ENCODE measurements at places on chromosomes 12 and 14.

GRCh38 chr14:96261053-96261452 lies 5.0 kb downstream of the BDKRB1 start:
- DNase-seq: no peak

GRCh38 chr12:84813780-84814663 lies 98.6 kb downstream of the SLC6A15 start:
- no peak for DNase-seq

DNA sequence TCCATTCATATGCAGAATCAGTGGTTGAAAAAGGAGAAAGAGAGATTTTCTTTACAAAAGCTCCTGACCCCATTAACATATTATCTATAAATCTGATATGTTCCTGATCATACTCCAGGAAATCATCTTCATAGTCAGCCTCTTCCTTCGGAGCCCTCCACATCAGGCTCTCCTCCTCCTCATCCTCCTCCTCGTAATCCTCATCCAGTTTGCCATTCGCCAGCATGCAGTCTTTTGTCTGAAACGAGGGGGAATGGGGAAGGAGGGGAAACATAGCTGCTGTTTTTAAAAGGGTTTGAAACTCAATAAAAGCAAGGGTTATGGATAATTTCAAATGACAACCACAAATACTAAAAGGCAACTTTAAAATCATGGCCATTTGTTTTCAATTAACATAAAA lies 60.9 kb downstream of the DICER1 start:
- no peak for DNase-seq

DNA sequence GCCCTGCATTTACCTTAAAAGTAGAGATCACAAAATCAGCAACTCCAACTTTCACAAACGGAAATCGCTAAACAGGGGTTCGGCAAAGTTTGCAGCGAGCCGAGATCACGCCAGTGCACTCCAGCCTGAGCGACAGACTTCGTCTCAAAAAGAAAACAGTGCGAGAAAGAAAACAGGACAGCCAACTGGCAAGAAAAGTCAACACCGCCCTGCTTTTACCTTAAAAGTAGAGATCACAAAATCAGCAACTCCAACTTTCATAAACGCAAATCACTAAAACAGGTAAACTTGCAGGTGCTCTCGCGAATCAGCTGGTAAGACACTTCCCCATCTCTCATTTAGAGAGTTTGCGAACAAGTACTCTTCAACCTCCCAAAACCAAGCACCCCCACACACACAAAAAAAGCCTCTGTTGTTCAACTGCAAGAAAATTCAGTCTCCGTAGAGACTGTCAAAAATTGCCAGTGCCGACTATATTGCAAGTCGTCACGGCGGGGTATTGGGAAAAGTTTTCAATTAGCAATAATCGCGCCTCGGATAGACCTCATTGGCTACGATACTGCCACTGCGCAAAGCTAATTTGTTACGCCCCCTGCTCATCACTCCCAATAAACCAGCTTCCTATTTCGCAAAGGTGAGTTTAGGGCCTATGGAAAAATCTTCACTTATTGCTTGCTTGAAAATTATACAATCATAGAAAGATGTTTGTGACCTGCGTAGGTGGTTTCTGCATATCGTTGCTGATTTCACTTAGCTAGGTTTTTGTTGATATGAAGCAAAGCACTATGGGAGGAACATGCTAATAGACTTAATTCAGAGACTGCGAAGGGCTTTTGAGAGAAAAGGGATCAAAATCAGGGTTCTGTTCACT lies at the start of gene RNU4-1:
Gene RNU4-1, minus strand, starts transcription at position 577 of the 871 bp plus-strand sequence.
- peak; percentile 65 for DNase-seq

- DNase-seq: no peak
Measured at GRCh38 chr14:57811998-57812546, 53.8 kb downstream of the SLC35F4 start.

DNA sequence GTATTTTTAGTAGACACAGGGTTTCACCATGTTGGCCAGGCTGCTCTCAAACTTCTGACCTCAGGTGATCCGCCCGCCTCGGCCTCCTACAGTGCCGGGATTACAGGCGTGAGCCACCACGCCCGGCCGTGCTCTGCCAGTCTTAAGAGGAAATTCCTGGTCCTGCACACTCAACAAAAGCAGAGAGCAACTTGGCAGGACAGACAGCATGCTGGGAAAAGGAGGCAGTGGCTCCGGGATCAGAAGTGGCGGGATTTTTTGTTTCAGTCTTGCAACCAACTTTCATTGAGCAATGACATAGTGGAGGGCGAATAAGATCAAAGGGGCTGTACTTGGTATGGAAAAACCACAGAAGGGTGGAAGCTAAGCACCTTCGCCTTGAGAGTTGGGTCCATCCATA lies 2.1 kb downstream of the CKAP4 start:
- DNase-seq: no peak

DNA sequence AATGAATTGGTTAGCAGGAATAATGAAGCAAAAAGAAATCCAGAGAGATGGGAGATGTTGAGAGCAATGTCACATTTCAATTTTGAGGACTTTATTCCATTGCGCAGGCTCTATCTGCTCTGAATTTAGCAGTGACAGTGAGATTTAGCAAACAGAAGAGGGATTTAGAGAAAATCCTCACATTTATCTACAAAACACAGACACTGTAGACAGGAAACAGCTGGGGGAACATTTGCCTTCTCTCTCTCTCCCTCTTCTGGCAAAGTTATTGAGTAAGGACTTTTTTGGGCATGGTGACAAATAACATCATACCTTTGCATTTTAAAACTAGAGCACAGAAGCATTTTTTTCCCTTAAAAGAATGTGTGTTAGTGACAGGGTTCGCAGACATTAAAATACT lies at the start of gene IGF1:
Gene IGF1, minus strand, starts transcription at position 158 of the 400 bp plus-strand sequence. CDS start 182 bp downstream, outside the sequence.
- DNase-seq: no peak

DNA sequence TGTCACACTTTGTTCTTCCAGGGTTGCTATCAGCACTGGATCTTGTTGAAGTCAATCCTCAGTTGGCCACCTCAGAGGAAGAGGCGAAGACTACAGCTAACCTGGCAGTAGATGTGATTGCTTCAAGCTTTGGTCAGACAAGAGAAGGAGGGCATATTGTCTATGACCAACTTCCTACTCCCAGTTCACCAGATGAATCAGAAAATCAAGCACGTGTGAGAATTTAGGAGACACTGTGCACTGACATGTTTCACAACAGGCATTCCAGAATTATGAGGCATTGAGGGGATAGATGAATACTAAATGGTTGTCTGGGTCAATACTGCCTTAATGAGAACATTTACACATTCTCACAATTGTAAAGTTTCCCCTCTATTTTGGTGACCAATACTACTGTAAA lies 23.7 kb downstream of the VTI1B start:
- no peak for DNase-seq

DNA sequence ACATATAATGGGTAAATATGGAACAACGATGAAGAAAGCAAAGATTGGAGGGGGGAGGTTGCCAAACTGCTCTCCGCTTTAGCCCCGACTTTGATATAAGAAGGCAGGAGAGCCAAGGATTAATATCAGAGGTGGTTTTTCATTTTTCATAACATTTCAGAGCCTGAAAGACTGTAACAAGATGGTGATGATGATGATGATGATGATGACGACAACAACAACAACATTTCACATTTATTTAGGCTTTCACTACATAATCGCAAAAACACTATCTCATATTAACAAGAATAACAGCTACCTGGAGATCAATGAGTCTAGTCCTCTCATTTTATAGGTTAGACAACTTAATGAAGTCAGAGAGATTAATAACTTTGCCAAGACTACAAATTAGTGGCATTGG lies 86.1 kb downstream of the ANKS1B start:
- no peak for DNase-seq

DNA sequence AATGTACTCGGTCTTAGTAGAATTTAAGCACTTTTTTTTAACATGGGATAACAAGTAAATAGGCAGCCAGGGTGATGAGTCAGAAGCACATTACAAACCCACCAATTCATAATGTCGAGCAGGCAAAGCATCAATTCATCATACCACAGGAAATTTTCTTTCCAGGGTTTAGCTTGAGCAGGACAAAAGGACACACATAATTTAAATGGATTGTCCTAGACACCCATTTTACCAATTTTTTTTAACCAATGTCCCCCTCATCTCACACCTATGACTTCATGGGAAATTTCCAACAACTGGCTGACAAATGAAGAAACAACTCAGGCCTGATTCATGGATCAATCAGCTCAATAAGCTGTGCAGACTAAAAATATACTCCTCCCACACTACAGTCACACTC lies 58.8 kb upstream of the FOXG1 start:
- DNase-seq: no peak

GRCh38 chr12:7899755-7900154 lies 27.0 kb upstream of the SLC2A14 start:
- no peak for DNase-seq

DNA sequence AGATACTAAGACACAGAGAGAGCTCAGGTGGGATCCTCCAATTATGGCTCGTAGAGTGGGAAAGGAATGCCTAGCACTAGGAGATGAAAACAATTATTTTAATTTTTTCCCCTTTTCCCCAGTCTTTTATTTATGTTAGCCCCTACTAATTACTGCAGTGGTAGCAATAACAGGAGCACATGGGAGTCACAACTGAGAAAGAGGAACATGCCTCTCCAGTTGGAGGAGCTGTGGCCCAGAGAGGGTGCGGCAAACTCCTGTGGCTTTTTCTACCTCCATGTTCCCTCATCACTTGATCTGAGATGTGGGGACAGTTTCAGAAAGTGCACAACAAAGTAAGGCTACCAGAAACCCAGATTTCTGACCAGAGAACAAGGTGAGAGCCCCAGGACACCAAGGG lies 25.9 kb upstream of the POC1B start:
- DNase-seq: no peak

GRCh38 chr12:26317942-26318575 lies 122.7 kb downstream of the SSPN start:
- DNase-seq: no peak

- no peak for DNase-seq
Measured at GRCh38 chr12:121524196-121524916, 56.5 kb downstream of the KDM2B start.

DNA sequence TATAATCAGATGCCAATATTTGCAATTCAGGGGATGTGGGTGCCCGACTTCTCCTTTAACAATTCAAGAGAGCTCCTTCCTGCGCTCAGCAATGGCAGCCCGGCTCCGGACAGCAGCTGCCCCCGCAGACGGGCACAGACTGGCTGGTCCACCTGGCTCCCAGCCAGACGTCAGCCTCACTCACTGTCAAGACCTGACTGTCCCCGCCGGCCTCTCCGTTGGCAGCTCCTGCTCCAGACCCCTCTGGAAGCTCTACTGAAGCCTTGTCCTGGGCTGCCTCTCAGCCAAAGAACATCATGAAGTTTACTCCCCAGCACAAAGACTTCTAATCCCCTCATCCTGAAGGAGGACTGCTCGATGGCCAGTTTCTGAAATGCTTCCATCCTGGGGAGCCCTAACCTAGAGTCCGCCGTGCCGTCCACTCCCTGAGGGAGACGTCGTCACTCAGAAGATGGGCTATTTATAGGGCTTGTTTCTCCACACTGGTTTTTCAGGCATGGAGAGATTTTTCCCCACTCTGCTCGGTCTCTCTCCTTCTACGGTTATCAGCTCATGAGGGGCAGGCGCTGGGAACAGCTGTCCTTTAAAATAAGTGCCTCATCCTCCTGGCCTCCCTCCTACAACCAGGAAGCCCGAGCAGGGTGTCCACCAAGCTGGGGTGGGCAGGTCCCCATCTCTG lies 126.2 kb downstream of the RFLNA start:
- no peak for DNase-seq

DNA sequence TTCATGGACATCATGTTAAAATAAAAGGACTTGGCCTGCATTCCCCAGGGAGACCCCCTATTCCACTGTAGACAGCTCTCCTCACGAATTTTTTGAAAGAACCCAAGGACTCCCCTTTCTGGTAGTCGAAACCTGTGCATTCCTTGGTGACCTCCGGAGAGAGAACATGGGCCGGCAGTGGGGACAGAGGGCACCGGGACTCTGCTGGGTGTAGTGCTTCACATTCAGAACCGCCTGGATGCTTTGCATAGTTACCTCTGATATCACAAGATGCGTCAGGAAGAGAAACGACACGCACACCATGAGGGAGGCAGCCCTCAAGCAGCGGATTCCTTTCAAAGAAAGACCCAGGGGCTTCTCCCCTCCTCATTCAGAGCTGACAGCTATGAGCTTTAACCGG lies 9.7 kb downstream of the CKAP4 start:
- DNase-seq: no peak

GRCh38 chr12:40792792-40793386 lies 100.7 kb downstream of the CNTN1 start:
- no peak for DNase-seq

DNA sequence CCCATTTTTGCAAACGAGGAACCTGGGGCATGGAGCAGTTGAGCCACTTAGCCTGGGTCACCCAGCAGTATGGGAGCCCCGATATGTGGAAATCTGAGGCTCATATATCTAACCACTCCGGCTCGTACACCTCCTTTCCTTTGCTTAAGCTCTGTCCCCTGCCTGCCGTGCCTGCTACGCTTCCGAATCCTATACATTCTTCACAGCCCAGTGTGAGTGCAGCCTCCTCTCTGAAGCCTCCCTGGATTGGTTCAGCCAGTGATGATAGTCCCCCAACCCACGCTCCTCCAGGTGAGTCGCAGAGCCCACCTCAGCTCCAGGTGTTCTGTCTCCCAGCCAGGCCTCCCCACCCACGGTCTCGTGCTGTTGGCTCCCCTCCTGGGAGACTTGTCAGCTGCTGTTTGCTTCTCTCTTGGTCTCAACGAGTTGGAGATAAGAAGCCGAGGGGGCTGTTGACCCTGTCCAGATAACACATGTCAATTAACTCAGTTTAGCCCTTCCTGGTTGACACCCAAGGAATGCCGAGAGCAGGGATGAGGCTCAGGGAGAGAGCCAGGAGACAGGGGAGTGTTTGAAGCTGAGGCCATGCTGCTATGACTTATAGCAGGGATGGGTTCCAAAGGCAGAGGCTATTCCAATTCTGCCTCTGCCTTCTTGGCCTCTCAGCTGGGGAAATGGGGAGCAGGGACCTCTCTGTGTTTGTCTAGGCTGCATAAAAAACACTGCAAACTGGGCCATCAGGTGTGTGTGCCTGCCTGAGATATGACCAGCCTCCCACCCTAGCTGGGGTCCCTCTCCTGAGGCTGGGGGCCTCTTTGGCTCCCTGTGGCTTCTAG lies 19.0 kb downstream of the SDSL start:
- no peak for DNase-seq

DNA sequence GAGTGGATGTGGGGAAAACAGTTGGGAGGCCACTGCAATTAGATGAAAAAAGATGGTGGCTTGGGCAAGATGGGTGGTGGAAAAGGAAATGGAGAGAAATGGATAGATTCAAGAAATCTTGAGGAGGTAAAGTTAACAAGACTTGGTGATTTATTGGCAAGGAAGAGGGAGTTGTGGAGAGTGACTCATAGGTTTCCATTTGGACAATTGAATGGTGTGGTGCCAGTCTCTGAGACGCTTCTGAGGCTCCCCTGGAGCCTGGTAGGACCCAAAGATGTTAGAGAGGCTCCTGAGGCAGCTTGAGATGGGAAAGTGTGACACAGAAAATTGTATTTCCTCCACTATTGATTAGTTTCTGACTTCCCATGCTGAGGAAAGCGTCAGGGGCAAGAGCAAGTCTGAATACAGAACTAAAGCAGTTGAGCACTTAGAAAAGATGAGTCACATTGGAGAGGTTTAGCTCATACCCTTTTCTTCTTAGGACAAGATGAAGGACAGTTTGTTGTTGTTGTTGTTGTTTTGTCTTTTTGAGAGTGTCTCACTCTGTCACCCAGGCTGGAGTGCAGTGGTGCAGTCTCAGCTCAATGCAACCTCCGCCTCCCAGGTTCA lies 4.5 kb downstream of the PRPF40B start:
- no peak for DNase-seq
